Hippocampal formation (tissue), 2 donors: ENCODE measurements at places on chromosomes 5 and 9.

DNA sequence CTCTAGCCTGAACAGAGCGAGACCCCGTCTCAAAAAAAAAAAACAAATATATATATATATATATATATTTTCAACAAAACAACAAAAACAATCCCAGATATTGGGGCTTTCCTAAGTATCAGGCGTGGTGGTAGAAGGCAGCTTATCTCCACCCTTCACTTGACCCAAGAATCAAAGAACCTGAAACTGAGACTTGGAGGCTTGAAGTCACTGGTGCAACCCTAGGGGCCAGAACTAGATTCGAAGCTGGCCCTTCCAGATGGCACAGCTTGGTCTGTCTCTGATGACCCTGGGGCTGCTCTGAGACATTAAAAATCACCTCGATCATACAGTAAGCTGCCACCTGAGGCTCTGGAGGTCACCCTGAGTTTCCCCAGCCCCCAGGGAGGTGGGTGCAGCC lies 1.3 kb upstream of the KCNMB1 start:
- DNase-seq, result no peak

DNA sequence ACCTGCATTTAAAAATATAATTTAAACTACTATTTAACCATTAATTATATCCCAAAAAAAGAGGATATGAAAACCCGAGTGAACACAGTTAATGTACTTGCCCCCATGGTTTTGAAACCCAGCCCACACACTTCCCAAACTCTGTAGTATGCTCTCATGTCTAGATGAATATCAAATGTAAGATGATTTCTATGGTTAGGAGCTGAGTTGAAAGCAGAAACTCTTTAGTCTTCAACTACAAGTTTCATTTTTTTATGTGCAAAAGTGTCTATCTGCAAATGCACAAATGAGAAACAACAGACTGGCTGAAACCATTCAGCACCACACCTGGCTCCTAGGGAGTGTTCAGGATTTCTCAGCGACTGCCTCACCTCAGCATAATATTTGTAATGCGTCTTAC lies 183.3 kb downstream of the SEMA5A start:
- DNase-seq, result no peak

GRCh38 chr5:4989118-4989517 lies 151.0 kb upstream of the ADAMTS16 start:
- no peak for DNase-seq

GRCh38 chr9:97535771-97536170 lies 34.3 kb downstream of the TMOD1 start:
- DNase-seq, result no peak

- no peak for DNase-seq
These were observed 66.4 kb downstream of the COL5A1 start for GRCh38 chr9:134707731-134708671.
